ENCODE measurements at places on chromosomes 3 and 15.

DNA sequence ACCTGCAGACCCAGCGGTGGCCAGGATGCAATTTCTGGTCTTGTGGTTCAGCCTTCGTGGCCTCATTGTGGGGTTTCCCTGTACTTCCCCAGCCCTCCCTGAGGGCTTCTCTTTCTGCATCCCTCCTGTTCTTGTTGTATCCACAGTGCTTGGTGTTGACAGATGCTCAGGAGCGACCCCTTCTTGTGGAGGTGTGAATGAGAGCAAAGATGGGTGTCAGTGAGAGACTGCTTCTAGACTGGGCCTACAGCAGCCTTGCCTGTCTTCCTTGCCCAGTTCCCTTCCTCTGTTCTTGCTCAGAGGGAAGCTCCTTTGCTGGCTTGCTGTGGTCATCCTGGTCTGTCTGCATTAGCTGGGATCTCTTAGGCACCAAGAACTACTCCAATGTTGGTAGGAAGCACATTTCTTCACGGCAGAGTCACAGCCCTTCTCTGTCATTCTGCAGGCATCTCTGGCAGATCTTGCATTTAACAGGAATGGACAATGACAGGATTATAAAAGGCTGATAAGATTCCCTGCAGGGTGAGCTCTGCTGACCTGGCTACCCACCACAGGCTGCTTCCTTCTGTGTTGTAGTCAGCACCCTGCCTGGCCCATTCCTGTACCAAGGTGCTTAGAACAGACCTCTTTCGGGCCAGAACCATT lies 317.8 kb upstream of the C2CD4B start:
- DNase-seq = peak; percentile 65

GRCh38 chr15:99282586-99282985 lies 31.3 kb downstream of the LRRC28 start:
- DNase-seq = no peak

DNA sequence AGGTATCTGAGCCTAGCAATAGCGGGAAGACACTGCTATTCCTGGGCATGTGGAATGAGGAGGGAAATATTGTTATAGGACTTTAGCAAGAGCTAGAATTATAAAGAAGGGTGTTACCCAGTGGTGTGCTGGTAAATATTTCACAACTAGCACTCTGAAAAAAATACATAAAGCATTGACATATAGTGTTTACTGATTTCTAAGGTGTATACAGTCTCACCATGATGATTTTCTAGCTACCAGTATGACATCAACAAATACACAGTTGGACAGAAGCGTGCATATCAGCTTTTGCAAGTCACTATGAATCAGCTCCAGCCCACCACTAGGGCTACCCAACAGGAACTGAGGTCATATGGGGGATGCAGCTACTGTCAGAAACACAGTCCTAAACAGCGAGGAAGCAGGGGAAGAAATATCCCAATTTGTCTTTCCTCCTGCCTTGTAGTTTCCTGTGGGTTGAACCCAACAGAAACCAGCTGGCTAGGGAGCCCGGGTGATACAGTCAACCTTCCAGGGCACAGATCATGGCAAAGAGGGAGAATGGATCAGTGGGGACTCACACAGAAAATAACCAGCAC lies 39.6 kb downstream of the HGD start:
- peak; percentile 11 for DNase-seq

- DNase-seq = no peak
Measured at GRCh38 chr3:111362381-111363009, 179.5 kb upstream of the CD96 start.

DNA sequence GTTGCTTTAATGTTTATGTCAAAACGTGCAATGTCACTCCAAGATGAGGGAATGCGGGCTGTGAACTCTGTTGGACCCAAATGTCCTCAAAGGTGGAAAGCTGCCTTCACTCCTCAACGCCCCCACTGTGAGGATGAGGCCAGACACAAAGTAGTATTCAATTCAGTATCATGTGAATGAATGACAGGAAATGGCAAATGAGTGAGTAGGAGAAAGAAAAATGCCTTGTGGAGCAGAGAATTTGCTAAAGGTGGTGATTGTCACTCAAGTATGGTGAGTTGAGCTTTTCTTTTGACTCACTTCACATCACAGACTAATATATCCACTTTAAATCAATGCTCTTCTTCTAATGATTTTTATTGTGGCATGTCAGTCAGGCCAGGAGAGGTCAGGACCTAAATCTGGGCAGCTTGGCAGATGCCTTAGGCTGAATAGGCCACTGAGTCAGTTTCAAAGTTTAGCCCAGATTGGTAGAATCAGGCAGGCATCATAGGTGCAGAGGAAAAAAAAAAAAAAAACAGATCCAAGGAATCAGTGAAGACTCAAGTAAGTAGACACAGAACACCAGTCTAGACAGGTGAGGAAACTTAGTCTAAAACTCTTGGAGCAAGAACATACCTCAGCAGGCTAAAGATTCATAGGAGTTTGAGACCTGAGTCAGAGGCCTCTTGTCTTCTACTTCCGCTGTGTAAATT lies 71.0 kb upstream of the ZBED2 start:
- no peak for DNase-seq

DNA sequence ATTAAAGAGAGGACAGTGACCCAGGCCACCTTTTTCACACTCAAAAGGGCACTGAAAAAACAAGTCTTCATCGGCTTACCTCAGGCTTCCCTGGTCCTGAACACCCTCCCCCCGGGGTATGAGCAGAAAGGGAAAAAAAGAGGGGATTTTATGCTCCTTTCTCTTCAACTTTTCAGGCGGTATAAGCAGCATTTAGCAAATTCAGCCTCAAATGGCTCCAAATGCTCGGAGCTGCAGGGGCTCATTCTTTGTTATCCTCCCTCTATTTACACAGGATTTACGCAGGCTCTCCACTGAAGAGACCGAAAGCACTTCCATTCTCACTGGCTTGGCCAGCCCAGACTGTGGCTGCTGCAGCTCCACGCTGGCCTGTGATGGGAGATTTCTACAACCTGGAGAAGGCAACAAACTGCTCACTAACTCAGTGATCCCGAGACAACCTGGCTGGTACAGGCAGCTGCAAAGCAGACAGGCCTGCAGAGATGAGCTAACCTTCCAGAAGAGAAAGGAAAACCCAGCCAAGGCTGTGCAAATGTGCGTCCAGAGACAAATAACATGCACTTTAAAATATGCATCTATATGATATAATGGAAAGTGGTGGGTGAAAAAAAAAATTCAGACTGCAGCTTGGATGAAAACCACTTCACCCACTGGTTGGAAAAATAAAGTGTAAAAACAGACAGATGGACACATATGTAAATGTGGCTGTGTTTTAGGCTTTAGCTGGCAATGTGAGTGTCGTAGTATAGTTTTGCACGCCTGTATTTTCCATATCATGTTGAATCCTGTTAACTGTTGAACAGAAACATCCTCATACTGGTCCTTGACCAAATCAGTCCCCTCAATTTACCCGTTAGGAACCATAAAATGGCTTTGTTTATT lies 54.2 kb downstream of the MEIS2 start:
- no peak for DNase-seq

- DNase-seq = no peak
Measured at GRCh38 chr3:51975852-51976549, 1.1 kb downstream of the ABHD14A start.

DNA sequence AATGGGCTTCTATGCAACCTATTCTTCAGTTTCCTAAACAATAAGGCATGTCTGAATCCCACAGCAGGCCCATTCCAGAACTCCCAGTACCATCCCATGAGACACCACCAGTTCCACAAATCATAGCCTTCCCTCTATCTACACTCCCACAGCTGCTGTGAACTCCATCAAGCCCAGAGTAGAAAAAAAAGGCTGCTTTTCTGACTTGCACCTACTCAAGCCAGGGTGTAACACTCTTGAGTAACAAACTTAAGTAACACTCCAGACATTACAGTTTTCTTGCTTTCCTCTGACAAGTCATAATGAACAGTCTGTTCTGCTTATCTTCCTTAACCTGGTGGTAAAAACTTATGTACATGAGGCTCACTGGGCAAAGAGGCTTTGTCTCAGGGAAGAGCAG lies 283.1 kb downstream of the NFKBIZ start:
- no peak for DNase-seq

DNA sequence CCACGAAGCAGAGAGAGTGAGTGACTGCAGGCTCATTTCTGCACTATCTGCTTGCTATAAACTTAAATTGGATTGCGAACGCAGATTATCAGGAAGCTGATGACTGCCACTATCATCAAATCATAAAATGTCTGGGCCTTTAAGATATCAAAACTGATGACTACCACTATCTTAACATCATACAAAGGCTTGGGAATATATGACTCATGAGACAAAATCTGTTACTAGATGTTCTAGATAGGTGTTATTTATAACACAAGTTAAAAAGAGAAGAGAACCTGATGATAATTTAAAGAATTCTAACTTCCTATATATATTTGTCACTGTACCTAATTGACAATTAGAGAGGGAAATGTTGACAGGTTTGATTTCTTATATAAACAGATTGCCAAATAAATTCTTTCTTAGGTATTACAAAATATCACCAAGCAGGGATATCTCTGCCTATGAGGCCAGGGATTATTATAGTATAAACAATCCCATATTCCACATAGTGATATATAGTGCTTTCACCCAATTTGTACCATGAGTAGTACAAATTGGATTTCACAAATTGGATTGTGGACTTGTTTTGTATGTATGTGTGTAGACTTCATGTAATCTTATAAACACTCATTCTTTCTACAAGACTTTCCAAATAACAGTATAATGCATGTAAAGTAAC lies 1157.2 kb downstream of the ROBO1 start:
- no peak for DNase-seq

- no peak for DNase-seq
Measured at GRCh38 chr3:153379516-153379915, 217.5 kb downstream of the RAP2B start.

- DNase-seq = no peak
Measured at GRCh38 chr3:63438826-63439371, 160.8 kb downstream of the SYNPR start.

- DNase-seq = peak; percentile 35
Measured at GRCh38 chr15:71386448-71387236, 271.4 kb downstream of the THSD4 start.

DNA sequence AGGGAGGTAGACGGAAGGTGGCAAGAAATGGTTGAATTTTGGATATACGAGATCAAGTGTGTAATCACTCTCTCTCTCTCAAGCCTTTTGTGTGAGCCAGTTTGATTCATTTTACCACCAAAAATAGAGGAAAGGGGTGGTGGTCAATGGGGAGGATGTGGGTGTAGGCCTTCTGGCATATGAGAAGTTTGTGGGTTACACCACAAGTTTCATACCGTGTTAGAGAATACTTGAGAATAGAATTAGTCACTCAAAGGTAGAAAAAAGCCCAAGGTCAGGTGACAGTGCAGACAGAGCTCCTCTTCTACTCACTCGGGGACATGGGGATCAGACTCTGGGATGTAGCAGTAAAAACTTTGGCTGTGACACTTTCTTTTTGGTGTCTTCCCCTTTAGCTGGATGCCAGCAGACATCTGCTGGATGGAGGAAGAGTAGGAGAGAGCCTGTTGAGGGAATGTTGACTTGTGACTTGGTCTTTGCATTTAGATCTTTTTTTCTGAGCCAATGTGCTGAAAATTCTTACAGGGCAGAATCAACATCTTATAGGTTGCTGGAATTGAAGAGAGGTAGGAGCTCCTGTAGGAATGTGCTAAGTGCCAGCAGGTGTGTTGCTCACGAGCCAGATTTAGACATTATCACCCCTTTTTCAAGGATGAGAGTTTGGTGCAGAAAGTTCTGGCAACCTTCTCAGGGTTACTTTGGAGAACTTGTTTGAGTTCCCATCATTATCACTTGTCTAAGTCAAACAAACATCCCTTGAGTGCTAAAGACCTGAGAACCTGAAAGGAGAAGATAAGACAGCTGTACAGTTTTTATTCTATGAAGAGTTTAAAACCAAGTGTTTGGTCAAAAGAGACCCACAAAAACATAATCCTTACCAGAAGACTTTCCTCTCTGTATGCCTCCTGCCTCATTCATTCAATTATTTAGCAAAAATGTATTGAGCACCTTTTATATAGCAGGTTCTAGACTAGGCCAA lies 43.9 kb upstream of the RYK start:
- DNase-seq = no peak

DNA sequence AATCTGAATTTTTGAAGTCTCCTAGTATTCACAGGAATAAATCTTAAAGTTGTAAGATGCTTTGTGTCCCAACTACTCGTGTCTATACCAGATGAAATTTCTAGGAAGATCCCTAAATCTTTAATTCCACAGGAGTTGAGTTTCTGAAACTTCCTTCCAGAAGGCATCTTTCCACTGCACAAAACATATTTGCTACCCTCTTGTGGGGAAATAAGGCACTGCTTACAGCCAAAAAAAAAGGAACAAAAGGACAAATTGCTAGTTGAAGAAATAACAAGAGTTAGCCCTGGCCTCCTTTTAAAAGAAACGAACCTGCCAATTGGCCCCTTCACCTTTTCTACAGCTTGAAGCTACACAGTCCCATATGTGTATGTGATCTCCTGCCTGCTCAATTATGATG lies 54.0 kb downstream of the TAFA4 start:
- peak; percentile 29 for DNase-seq

GRCh38 chr3:178181784-178182183 lies 354.5 kb upstream of the KCNMB2 start:
- no peak for DNase-seq

- no peak for DNase-seq
Measured at GRCh38 chr3:51686512-51687215, 15.6 kb downstream of the TEX264 start.

GRCh38 chr3:53577506-53577905 lies 83.1 kb downstream of the CACNA1D start:
- no peak for DNase-seq

GRCh38 chr3:122273498-122273897 lies 51.5 kb upstream of the CSTA start:
- DNase-seq = no peak

DNA sequence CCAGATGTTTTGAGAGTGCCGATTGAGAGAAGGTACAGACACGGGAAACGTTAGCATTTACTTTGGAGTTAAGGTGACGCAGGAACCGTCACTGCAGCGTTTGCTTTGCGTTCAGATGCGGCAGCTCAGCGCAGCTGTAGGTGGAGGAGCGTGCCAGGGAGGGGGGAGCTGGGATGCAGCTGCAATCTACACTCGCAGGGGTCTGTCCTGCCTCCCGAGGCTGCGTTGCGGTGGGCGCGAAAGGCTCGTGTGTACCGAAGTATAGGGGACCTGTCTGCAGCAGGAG lies 425 bp upstream of the FYTTD1 start:
- peak; percentile 88 for DNase-seq

DNA sequence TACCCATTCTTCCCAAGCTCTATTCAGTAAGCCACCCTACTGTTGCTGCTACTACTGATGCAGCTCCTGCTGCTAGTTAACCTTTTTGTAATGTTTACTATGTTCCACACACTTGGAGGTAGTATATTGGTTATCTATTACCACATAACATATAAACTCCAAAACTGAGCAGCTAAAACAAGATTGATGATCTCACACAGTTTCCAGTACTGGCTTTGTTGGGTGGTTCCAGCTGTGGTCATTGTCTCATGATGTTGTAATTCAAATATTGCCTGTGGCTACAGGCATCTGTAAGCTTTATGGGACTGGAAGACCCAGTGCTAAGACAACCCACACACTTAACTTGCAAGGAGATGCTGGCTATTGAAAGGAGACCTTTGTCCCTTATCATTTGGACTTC lies 556.2 kb upstream of the SUCLG2 start:
- no peak for DNase-seq

Data from NAMALWA (cell line).